ENCODE measurements at places on chromosomes 2 and 18. TPM values are rescaled to one million over a fixed set of nuclear protein-coding genes. Genes with fewer than 3 reads are reported as not detected.

The CXCR4 gene
- 106 TPM for total RNA-seq

DNA sequence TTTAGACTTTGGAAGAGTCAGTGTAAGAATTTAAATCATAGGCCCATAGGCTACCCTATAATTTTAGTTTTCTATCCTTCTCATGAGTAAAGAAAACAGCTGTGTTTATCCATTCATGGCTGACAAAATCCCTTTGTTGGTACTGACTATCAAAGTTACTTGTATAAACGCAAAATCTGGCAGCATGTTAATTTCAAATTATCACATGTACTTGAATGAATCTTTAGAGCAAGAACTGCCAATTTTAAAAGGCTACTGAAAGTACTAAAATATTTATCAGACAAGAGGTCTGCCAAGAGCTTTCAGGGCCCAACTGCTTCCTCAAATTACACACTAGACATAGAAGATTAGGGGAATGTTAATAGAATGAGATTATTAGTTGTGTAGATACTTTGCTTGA lies 66.6 kb downstream of the MYL12B start:
- DNase-seq, result no peak
- no peaks in the 10 kb centered on the region for H3K27me3 ChIP-seq
- no peak overlapping the region for H3K4me3 ChIP-seq
- H3K4me1 ChIP-seq, result no peaks in the 10 kb centered on the region

The MOCOS gene
- 0.13 TPM for total RNA-seq

DNA sequence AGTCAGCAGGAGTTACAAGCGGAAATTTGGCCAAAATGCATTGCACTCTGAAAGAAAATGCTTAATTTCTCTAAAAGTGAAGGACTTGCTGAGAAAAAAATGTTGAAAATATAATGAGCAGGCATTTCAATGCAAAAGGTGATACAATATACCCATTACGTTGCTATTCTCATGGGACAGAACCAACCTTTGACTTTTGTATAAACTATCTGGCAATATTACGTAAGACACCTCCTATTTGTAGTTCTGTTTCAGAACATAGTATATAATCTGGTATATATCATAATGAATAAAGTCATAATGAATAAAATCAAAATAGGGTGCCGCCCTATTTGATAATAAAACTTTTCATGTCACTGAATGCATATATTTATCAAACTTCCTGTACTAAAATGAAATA lies 286.2 kb upstream of the SESTD1 start:
- no peaks in the 10 kb centered on the region for H3K4me1 ChIP-seq
- no peak overlapping the region for H3K27ac ChIP-seq
- H3K36me3 ChIP-seq, result no peaks in the 10 kb centered on the region
- no peaks in the 10 kb centered on the region for H3K27me3 ChIP-seq

DNA sequence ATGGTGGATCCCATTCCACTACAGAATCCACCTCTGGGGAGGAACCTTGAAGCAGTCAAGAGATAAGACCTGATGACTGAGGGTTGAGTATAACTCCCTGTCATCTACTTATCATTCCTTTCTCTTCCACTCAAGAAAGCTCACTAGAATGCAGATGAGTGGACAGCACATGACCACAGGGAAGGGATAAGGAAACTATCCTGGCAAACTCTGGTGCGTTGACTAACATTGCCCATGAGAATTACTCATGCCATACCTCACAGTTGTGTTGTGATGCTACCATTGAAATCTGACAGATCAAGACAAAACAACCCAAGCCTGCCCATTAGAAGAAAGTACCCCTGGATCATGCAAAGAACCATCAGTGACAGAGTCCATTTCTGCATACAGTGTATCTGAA lies 26.5 kb downstream of the SLC16A14 start:
- H3K27me3 ChIP-seq, result no peaks in the 10 kb centered on the region
- H3K27ac ChIP-seq, result no peak overlapping the region
- DNase-seq, result no peak

- H3K27ac ChIP-seq, result no peak overlapping the region
- H3K36me3 ChIP-seq, result no peaks in the 10 kb centered on the region
- no peak overlapping the region for H3K4me3 ChIP-seq
- DNase-seq, result no peak
- H3K4me1 ChIP-seq, result no peaks in the 10 kb centered on the region
Measured at GRCh38 chr2:228017784-228018183, 146.4 kb downstream of the DAW1 start.

GRCh38 chr2:167212014-167212648 lies 323.9 kb downstream of the XIRP2 start:
- H3K4me3 ChIP-seq, result no peak overlapping the region
- H3K27ac ChIP-seq, result no peak overlapping the region
- no peaks in the 10 kb centered on the region for H3K36me3 ChIP-seq

The NXPH2 gene
- total RNA-seq, result not detected

GRCh38 chr18:76604935-76605240 lies 109.8 kb upstream of the ZNF516 start:
- no peak for DNase-seq
- no peaks in the 10 kb centered on the region for H3K27me3 ChIP-seq
- H3K4me1 ChIP-seq, result no peaks in the 10 kb centered on the region
